Erythroblast (primary cell): ENCODE measurements at places on chromosomes 3 and 15.

- DNase-seq = peak; percentile 74
These were observed 16.0 kb downstream of the SEC61A1 start for GRCh38 chr3:128068156-128068620.

- no peak for DNase-seq
These were observed 74.9 kb downstream of the IGF1R start for GRCh38 chr15:98723195-98723594.

GRCh38 chr15:34653992-34654391 is 70.5 kb upstream of the GOLGA8B start:
- DNase-seq = no peak

DNA sequence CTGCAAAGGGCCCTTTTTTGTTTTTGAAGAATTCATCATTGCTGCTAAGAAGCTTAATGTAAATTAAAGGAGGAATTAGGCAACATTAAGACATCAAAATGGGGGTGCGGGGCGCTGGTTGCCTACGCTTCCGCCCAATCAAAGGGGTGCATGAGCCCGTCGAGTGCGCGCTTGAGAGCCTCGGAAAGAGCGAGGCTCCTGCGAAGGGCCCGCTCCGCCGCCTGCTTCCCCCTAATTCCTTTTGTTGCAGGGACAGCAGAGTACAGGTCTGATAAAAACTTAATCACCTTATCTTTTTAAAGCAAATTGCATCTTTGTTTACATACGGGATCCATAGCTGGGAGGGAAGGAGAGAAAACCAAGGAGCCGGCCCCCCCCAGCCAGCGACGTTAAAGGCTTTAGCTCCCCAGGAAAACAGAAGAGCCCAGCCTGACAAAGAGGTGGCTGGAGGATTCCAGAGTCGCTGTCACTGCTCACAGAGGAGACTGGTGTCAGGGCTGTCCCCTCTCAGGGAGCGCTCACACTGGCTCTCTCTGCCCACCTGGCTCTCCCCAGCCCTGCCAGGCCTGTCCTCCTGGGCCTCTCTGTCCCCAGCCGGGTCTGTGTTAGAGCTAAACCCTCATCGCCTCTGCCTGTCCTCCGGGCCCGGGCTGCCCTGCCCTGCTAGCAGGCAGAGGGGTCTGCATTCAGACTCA is 67.3 kb downstream of the DNAJB8 start:
- DNase-seq = no peak

DNA sequence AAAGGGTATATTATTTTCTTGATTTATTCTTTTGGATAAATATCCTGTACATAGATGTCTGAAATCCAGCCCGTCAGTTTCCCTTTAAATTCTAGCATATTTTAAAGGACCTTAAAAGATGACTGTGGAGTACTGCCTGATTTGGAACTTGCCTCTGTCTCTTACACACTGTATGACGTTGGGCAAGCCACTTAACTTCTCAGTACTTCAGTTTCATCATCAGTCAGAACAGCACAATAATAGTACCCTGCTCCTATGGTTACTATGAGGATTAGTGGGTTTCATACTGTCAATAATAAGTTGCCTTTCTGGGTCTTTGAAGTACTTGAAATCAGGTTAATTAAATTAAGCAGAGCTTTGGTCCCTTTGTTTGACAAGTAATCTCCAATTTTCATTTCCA is 374.3 kb downstream of the TIGIT start:
- DNase-seq = no peak

- DNase-seq = no peak
These were observed 63.7 kb downstream of the LRCH3 start for GRCh38 chr3:197854596-197855343.

DNA sequence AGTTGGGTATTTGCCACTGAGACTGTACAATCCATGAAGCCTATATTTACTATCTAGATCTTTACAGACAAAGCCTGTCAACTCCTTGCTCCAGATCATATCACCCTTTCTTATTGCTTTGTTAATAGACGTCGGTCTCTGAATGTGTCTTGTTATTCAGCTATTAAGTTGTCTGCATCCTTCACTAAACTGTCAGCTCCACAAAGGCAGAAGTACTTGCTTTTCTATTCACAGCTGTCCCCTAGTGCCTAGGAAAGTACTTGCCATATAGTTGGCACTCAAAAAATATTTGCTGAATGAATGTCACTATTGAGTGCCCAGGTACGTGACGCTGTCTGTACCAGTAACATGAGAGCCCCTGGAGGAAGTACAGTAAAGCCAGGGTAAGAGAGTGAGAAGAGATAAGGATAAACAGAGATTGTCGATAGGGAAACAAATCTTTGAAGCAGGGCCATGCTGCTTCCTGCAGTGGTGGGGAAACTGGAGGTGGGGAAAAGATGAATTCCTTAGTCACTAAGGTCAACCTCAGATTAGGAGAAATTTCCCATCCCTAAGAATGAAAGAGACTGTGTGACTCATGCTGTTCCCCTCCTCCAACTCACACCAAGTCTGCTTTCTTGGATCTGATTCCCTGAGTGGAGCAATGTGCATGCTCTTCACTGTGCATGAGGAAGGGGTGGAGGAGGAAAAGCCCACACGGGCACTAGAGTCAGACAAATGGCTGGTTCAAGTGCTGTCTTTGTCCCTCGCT is 36.3 kb downstream of the PRICKLE2 start:
- DNase-seq = no peak

- DNase-seq = no peak
These were observed 21.5 kb upstream of the CPNE9 start for GRCh38 chr3:9682096-9682495.

- no peak for DNase-seq
These were observed 88.2 kb downstream of the RBPMS2 start for GRCh38 chr15:64687172-64687571.

GRCh38 chr3:149494759-149495580 is 20.5 kb downstream of the TM4SF4 start:
- DNase-seq = no peak

GRCh38 chr3:16809993-16810392 is 74.8 kb upstream of the PLCL2 start:
- DNase-seq = no peak

GRCh38 chr3:177812492-177812891 is 615.2 kb upstream of the TBL1XR1 start:
- no peak for DNase-seq

- peak; percentile 88 for DNase-seq
These were observed 31.9 kb downstream of the TNIK start for GRCh38 chr3:171428321-171428787.

- DNase-seq = peak; percentile 95
These were observed at the start of gene CNOT10 for GRCh38 chr3:32684800-32685542. TSS of gene CNOT10 (plus strand) at chr3:32685188. CDS start at chr3:32685461, 273 bp downstream.

- no peak for DNase-seq
These were observed 52.9 kb downstream of the FEM1B start for GRCh38 chr15:68330416-68330815.

- no peak for DNase-seq
These were observed 6.8 kb upstream of the LRIG1 start for GRCh38 chr3:66507423-66508260.

DNA sequence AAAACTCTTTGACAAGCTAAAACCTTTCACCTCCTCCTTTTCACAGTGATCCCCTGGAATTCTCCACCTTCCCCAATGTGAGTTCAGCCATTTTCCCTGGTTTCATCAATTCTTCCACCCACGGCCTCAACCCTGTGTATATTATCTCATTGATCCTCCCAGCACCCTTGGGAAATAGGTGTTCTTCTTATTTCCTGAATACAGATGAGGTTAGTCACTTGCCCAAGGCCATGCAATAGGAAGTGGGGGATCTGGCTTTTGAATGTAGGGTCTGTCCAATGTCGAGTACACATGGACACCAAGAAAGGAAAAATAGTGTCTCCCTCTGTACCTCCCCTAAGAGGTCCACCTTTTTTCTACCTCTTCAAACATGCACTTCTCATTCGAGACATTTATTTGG is 262.8 kb upstream of the ST8SIA2 start:
- no peak for DNase-seq

DNA sequence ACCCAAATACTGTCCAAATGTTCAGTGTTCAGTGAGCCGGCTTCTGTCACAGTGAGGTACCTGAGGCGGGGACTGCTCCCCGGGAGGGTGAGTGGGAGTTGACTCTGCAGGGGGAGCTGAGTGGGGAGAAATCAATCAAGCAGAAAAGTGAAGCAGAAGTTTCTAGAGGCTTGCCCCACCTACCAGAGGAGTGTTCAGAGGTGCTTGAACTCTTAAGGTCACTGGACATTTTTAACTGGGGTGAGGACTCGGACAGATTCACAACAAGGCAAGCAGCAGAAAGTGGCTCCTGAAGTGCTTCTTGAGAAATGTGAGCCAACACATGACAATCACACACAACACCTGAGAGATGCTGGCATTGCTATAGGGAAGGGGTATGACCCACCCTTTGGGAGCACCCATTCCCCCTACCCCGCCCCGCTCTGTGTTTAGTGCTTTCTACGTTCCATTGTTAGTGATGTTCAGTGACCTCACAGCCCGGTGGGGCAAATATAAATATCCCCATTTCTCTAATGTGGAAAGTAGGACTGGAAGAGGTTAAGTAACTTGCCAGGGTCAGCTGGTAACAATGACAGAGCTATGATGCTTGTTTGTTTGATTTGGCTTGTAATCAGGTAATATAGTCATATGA is 48.6 kb upstream of the AKAP13 start:
- no peak for DNase-seq

GRCh38 chr3:139198929-139199328 is 144.9 kb upstream of the MRPS22 start:
- no peak for DNase-seq

- no peak for DNase-seq
These were observed 87.4 kb downstream of the NFKBIZ start for GRCh38 chr3:101936419-101937356.

- DNase-seq = no peak
These were observed 5.9 kb upstream of the TMEM44 start for GRCh38 chr3:194638991-194639605.

DNA sequence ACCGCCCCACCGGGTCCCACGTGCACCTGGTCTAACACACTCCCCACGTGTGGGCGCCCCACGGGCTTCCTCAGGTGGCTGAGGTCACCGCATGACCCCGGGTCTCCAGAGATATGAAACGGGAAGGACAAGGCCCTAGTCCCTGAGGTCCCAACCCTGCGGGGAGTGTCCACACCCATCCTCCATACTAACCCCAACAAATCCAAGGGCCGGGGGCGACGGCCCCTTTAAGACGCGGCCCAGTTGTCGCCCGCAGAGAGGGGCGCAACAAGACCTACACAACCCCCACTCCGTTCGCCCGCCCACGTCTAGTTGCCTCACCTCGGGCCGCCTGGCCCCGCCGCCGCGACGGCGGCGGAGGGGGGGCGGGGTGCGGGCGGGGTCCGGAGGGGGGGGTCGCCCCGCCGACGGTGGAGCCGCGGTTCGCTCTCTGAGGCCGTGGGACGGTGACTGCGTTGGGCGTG is 396 bp downstream of the INO80 start:
- peak; percentile 85 for DNase-seq

DNA sequence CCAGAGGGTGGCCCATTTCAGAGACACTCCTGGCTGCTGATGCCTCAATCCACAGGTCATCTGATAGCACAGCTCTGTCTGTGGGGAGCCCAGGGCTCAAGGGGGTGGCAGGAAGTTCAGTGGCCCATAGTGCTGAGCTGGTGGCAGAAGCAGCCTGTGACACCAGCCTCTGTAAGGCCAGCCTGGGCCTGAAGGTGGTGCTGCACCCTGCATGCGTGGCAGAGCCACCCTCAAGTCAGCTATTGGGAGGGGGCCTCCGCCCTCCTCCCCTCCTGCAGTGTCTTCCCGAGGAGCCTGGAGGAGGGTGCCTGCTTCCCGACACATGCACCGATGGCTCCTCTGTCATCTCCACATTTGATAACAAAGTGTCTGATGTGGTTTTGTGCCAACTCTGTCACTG is 3.0 kb downstream of the PLA1A start:
- peak; percentile 24 for DNase-seq

DNA sequence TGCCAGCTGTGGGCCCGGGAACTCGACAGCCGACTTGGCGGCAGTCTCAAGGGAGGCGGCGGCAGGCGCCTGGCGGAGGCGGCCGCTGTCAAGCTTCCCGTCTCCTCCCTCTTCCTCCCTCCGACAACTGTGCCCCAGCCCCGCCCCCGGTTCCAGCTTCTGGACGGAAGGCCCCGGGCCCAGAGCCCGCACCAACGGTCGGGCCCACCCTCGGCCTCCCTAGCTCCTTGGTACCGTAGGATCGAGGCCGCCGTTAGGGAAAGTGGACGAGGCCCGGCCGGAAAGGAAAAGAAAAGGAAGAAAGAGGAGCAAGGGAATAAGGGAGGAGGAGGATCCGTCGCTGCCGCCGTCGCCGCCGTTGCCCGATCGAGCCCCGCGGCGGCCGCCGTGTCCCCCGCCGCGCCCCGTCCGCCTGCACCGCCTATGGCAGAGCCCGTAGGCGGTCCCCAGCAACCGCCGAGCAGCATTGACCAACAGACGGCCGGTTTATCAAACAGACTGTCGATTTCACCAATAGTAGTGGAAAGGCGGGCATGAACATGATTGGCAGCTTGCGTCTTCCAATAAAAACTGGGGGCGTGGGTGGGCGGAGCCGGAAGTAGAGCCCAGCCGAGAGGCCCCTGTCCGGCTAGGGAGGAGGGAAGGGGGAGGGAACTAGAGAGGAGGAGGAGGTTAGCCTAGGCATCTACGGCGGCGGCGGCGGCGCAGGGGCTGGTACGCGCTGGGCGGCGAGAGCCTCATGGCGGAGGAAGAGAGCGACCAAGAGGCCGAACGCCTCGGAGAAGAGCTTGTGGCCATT is at the start of the genes CGGBP1 and ZNF654:
CGGBP1 (minus strand) TSS at position 425 of the 799 bp plus-strand sequence. CDS start 3,029 bp downstream, outside the sequence.
ZNF654 (plus strand) TSS at position 675 of the 799 bp plus-strand sequence; CDS start at position 740, 65 bp downstream.
- peak; percentile 98 for DNase-seq

DNA sequence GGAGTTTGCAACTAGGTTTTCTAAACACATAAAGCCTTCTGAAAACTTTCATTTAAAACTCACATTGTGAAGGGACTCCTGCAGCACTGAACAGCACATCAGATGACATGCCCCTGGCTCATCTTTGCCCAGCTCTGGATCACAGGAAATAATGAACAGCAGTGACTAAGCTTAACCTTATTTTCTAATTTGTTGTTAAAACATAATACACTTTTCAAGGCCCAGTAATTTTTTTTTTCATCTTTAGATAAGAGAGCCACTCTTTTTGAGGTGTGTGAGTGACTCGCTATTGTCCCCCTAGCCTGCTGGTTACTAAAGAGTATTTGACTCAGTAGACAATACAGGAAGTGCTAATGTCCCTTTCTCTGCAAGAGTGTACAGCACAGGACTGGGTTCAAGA is 204.0 kb downstream of the OSBPL10 start:
- DNase-seq = no peak

- DNase-seq = no peak
These were observed 97.7 kb downstream of the CNTN6 start for GRCh38 chr3:1190569-1190968.

DNA sequence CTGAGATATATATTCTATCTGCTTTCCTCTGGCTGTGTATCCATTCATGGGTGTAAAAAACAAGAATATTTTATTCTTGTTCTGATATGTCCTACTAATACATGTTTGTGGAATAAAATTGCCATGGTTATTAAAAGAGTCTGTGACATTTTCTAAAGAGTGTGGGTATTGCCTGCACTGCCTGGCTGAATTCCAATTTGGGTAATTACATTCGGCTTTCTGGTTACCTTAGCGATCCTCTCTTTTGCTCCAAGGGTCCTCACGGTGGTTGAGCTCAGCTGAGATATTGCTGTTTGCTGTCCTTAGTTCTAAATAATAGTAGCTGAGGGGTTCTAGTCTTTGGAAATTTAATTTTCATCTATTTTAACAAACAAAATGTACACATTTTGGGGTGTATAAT is 301.4 kb upstream of the DNAJC19 start:
- DNase-seq = no peak
